Breast epithelium (tissue), 4 donors: ENCODE measurements at places on chromosomes 16 and 17. TPM values are rescaled to one million over a fixed set of nuclear protein-coding genes. Genes with fewer than 3 reads are reported as not detected.

GRCh38 chr16:12583237-12583897 lies 220.3 kb downstream of the CPPED1 start:
- DNase-seq: peak; percentile 36

DNA sequence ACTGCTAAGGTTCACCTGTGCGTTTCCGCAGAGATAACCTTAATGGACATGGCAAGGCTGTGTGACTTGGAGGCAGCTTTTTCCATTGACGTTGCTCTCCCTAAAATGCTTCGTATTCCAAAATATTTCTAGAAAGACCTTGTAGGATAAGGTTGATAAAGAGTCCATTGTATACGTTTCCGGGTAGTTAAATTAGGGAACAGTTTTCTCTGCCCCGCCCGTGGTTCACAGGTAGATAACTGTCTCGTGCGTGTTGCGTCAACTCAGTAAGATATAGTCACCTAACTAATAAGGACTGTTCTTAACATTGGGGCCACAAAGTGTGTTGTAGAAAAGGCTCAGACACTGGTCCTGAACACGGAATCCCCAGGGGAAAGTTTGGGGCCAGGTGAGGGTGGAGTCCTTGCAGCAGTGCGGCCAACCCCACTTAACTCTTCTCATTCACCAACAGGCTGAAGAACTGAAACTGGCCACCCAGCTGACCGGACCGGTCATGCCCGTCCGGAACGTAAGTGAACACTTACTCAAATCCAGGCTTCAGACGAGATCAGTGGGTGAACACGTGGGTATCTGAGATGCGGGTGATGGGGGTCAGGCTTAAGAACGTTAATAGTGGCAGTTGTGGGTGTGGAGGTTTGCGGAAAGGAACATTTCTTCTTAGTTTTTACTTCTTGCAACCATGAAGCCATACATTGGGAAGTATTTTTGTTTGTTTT lies 1.6 kb downstream of the RPL13 start:
- DNase-seq: no peak

DNA sequence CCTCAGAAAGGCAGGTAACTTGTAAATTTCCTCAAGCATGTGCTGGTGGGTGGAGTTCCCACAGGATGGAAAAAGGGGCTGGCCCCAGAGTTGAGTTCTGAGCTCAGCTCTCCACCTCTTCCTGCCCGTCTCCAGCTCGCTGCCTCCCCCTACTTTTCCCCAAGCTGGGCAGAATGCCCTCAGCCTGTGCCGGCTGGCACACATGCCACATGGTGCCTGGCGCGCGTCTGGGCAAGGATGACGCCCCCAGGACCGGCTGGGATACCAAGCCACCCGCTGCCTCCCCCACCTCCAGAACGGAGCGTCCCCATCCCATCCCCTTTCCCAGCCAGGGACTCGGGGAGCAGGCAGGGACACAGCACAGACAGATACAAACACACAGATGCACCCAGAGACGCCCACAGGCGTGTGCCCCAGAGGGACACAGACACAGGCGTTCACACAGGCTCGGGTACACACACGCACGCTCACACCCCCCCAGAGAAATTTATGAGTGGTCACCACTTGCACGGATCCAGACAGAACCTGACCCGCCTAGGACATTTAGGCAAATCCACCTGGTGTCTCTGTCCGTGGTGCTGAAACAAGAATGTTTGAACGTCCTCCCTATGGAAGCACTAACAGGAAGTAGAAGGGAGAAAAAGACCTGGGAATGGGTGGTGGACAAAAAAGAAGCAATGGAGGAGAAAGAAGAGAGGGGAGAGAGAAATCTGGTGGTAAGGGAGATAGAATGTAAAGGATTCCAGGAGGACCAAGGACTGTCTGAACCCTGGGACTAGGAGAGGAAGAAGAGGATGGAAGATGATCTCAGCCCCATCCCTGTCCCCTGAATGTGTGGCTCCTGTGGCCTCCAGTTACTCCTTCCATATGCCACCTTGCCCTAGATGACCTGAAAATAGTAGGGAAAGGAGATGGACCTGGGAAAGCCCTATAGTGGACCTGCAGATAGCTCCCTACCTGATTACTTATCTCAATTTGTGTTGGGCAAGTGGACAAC lies 15.5 kb downstream of the NEUROD2 start:
- no peak for DNase-seq

GRCh38 chr17:49076573-49077384 lies 55.8 kb upstream of the B4GALNT2 start:
- DNase-seq: no peak

DNA sequence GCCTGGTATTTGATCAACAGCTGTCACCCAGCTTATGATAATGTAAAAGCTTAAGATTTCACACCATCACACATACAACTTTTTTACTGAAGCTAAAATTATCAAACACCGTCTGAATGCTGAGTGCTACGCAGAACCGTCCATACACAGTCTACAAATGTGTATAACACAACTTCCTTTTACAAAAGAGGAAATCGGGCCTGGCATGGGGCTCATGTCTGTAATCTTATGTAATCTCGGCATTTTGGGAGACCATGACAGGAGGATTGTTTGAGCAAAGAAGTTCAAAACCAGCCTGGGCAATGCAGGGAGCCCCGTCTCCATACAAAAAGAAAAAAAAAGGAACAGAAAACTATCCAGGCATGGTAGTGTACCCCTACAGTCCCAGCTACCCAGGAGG lies 19.6 kb upstream of the QRICH2 start:
- no peak for DNase-seq

DNA sequence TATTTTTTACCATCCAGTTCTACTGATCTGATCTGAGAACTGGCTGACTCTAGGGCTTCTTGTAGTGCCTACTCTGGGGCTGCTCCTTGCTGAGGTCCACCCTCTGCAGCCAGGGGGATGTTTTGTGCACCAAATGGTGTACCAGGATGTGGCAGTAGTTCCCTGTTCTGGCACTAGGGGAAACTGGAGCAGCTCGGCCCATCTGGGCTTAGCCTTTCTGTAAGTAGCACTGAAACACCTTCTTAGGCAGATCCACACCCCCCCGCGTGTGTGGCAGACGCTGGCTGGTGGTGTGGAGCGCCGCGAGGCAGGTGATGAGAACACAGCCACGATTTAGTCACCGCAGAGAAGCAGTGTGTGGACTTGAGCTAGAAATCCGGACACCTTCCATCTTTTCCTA lies 17.0 kb downstream of the DUSP14 start:
- DNase-seq: no peak

GRCh38 chr17:30207655-30208054 lies 27.8 kb downstream of the SLC6A4 start:
- DNase-seq: no peak

DNA sequence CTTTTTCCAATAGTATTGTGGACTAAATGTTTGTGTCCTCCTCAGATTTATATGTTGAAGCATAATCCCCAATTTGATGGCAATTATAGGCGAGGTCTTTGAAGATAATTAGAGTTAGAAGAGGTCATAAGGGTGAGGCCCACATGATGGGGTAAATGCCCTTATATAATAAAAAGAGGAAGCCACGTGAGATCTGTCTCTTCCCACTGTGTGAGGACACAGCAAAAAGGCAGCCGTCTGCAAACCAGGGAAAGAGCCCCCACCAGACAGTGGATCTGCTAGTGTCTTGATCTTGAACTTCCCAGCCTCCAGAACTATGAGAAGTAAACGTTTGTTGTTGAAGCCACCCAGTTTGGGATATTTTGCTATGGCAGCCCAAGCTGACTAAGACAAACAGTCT lies 76.0 kb downstream of the LYRM1 start:
- DNase-seq: no peak

GRCh38 chr16:85610059-85610445 lies 3.1 kb upstream of the GSE1 start:
- DNase-seq: peak; percentile 61

DNA sequence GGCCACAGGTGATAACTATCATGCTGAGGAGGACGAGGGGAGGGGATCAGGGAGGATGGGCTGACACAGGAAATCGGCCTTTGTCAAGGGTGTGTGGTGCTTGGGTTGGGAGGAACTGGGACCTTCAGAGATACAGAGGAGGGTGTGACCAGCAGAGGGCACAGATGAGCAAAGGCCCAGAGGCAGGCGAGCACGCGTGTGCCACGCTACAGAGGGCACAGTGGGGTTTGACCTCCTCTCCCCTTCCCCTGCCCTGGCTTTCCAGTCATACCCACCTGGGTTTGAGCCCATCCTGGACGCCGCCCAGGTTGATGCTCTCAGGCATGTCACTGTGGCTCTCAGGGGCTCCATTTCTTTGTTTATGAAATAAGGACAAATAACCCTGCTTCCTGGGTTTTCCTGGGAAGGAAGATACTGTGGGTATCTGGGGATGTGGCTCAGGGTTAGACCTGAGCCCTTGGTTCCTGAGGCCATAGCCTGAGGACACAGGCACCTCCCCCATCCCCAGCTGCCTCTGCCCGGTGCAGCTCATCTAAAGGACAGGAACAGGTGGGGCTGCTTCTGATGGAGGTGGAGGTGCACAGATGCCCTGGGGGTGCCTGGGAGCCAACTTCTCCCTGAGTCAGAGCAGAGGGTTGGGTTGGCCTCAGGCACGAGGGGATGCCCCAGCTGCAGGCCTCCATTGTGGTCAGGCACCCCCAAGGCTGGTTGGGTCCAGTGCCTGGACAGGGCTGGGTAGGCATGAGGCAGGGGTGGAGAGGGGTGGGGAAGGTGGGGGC lies 51.8 kb downstream of the BEAN1 start:
- DNase-seq: peak; percentile 72

GRCh38 chr17:42519546-42520491 lies 16.2 kb upstream of the NAGLU start:
- peak; percentile 83 for DNase-seq

DNA sequence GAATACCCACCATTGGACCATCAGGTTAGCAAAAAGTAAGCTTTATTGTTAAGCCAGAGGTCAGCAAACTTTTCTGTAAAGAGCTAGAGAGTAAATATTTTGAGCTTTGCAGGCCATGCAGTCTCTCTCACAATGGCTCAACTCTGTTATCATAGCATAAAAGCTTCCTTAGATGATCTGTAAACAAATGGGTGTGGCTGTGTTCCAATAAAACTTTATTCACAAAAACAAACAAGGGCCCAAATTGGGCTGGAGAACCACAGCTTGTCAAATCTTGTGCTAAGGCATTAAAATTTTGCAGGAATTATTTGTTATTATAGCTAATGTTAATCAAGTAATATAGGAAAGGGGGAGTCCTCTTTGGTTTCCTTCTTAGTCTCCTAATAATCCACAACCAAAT lies 153.6 kb downstream of the GRIN2A start:
- DNase-seq: no peak

DNA sequence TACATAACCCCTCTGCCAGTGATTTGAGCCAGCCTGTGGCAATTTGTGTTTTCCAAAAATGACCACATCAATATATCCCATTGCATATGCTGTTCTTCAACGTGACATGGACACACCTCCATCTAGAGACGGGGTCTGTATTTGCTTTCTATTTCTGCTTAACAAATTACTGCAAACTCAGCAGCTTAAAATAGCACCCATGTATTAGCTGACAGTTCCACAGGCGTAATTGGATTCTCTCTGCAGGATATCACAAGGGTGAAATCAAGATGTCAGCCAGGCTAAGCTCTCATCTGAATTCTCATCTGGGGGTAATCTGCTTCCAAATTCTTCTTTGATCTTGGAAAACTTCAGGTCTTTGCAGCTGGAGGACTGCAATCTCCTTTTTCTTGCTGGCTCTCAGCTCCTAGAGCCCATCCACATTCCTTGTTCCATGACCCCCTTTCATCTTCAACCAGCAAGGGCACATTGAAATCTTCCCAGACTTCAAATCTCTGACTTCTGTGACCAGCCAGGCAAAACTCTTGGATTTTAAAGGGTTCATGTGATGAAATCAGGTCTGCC lies 8.2 kb downstream of the KRT9 start:
- no peak for DNase-seq

GRCh38 chr17:76081295-76082210 lies 2.6 kb downstream of the ZACN start:
- DNase-seq: no peak

DNA sequence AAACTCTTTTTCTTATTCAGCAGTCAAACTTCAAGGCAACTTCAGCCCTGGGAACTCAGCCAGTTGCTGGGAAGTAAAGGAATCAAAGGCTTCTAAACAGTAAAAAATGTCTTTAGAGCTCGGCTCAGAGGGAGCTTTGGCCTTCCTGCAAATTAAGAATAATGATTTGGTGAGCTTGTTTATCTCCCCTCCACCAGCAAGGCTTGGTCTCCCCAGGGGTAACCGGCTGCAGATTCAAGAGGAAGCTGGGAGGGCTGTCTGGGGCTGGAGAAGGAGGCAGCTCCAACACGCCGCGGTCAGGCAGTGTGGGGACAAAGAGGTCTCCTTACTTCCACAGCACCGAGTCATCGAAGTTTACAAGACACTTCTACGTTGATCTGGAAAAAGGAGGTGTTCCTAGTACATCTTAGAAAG lies 17.7 kb upstream of the DOC2B start:
- no peak for DNase-seq

- DNase-seq: no peak
These were observed 2.0 kb upstream of the CD300H start for GRCh38 chr17:74569020-74570003.

- DNase-seq: no peak
These were observed 103.6 kb downstream of the GAS7 start for GRCh38 chr17:10094797-10095196.

GRCh38 chr16:396605-397004 lies 394 bp upstream of the NME4 start:
- no peak for DNase-seq

DNA sequence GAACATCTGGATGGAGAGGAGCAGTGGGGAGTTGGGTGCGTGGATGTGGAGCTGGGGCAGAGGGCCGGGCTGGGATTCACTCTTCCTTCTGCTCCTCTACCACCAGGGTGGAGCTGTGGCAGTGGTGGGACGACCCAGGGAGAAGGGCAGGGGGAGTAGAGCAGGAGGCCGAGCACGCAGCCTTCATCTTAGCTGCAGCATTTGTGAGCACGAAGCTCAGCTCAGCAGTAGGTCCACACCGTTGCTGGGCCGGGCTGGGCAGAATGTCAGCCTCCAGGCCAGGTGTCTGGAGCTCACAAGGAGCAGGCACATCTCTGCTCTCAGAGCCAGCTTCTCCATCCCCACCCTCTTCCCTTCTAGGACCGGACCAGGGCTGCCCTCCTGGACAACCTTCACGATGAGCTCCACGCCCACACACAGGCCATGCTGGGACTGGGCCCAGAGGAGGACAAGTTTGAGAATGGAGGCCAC lies 55.7 kb downstream of the OR1D5 start:
- DNase-seq: no peak

GRCh38 chr16:50628156-50628802 lies 52.8 kb downstream of the SNX20 start:
- DNase-seq: no peak

GRCh38 chr17:57956291-57957119 lies 1.3 kb upstream of the CUEDC1 start:
- DNase-seq: peak; percentile 41

- no peak for DNase-seq
These were observed 24.0 kb upstream of the RHBDL3 start for GRCh38 chr17:32241640-32242039.

- DNase-seq: no peak
These were observed 81.8 kb downstream of the CPPED1 start for GRCh38 chr16:12721841-12722421.

The PERCC1 gene
- not detected for total RNA-seq

The TRAPPC2L gene
- 34.4 TPM for total RNA-seq

The IGFALS gene
- total RNA-seq: 0.33 TPM

The ZFP3 gene
- 3.7 TPM for total RNA-seq

The GINS2 gene
- 3.1 TPM for total RNA-seq

The SLC52A1 gene
- total RNA-seq: 0.32 TPM

The INCA1 gene
- 0.66 TPM for total RNA-seq

The SPATA22 gene
- total RNA-seq: 0.29 TPM

The NF1 gene
- 61.6 TPM for total RNA-seq

The C16orf86 gene
- 7.2 TPM for total RNA-seq
